ENCODE measurements at places on chromosomes 2 and 18.

DNA sequence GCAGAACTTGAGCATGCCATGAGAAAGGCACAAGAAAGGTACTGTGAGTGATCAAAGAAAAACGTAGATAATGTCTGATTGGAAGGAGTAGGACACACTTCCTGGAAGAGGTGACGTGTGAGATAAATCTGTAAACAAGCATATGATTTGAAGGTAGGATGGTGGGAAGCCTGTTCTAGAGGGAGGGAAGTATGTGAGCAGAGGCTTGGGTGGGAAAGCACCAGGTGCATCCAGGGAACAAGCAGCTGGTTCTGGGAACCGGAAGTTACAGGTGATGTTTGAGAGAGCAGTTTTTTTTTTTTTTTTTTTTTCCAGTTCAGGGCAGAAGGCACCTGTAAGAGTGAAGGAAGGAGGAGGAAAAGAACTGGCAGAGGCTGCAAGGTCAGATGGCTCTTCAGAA, 116.6 kb upstream of the EFEMP1 start:
- DNase-seq, result no peak

DNA sequence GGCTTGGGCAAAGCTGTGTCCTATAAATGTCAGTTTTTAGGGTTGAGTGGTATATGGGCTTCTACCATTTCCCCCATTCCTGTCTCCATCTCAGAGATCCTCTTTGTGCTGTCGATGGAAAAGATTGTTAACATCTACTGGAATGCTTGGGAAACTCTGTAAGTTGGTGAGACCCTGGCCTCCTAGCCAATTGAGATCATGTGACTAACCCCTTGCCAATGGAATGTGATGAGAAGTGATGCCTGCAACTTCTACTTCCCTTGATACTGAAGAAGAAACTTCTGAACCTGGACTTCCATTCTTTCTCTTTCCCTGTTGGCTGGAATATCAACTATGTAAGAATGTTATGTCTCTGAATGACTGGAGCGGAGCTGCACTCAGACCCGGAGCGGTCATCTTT, 14.5 kb downstream of the SLC39A10 start:
- no peak for DNase-seq

GRCh38 chr2:209141142-209141541, 282.7 kb upstream of the MAP2 start:
- no peak for DNase-seq

DNA sequence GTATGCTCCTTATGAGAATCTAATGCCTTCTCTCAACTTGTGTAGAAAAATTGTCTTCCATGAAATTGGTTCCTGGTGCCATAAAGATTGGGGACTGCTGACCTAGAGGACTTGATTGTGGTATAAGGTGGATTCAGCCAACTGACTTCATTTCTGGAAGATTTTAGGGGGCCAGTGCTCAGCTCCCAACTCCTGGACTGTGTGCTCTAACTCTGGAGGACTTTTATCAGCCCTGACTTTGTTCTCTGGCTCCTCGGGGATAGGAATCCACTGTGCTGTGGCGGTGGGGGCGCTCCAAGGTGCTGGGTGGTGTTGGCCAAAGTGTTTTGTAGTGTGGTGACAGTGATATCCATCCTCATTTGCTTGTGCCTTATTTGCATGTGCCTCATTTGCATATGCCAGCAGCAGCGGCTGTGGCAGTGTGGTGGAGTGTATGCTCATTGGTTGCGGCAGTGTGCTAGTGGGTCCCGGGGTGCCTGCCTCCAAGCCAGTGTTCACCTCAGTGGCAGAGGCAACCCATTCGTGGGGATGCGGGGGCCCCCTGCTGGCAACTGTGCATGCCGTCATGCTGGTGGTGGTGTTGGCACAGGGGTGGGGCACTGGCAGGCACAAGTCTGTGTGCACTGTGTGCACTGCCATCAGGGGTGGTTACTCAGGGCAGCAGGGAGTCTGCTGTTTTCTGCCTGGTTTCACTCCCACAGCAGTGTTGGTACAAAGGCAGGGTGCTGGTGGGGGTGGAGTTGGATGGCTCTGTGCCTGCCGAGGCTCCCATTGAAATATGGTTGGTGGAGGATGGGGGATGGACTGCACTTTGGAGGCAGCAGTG, 19.6 kb downstream of the EHBP1 start:
- no peak for DNase-seq

GRCh38 chr2:122100756-122101155, 345.3 kb downstream of the TSN start:
- no peak for DNase-seq

GRCh38 chr18:79717555-79718074, 38.0 kb downstream of the CTDP1 start:
- DNase-seq, result no peak

GRCh38 chr18:53191634-53192033, 851.6 kb downstream of the DCC start:
- DNase-seq, result no peak

DNA sequence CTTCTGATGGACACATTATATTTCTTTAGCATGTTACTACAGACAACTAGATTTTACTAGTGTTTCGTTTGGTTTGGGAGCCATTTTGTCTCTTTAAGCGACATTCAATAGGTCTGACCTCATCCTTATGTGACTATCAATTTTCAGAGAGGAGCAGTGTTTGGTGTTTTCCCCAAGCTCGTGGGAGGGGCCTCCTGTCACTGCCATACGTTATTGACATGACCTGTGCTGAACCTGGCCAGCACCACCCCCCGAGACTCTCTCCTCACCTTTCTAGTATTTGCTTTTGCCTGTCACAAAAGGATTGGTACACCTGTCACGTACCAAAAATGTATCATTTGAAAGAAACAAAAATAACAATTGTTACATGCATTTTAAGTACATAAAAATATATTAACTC, 69.3 kb downstream of the PSMG2 start:
- DNase-seq, result no peak

- DNase-seq, result no peak
Observed at GRCh38 chr2:187408926-187409325, 39.1 kb downstream of the CALCRL start.

GRCh38 chr2:127086990-127087790, 19.8 kb downstream of the BIN1 start:
- DNase-seq, result peak; percentile 90

- no peak for DNase-seq
Observed at GRCh38 chr18:26908906-26909305, 43.4 kb upstream of the AQP4 start.

DNA sequence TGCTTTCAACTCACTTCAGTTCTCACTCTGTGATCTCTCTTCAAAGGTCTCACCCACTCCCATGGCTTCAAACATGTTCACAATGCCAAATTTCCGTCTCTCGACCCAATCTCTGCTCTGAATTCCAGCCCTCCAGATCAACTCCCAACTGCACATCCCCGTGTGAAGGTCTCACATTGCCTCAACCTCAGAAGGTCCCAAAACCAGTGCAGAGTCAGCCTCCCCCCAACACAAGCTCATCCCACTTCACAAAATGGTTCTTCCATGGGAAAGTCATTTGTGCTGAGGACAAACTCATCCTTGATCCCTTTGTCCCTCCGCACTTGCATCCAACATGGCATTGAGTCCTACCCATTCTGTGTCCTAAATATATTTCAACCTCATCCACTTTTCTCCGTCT, 31.0 kb upstream of the GNAL start:
- DNase-seq, result no peak

DNA sequence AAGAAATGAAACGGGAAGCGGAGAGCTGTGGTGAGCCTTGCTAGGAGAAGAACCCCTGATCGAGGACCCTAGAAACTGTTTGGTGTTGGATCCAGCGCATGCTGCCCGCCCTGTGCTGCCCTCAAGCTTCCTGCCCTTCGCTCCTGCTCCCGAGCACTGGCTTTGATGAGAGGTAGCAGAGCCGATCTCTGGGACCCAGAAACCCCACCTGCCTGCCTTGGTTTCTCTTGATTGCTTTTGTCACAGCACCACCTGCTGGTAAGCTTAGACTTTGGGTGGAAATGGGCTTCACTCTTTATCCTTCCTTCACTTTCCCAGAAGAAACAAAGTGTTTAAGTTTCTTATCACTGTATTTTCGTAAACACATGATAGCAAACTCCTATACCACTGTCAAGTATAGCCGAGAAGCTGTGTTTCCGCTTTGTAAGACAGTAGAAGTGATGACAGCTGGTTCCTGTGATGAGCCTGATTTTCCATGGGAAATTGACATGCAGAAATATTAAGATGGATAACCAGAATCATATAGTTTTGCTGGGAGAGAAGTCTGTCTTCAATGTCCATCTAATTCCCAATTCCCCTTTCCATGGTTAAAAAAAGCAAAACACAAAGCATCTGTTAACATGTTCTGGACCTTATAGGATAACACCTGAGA, 267.4 kb downstream of the PHLPP1 start:
- DNase-seq, result peak; percentile 74

GRCh38 chr2:156125018-156125417, 207.5 kb downstream of the NR4A2 start:
- no peak for DNase-seq

DNA sequence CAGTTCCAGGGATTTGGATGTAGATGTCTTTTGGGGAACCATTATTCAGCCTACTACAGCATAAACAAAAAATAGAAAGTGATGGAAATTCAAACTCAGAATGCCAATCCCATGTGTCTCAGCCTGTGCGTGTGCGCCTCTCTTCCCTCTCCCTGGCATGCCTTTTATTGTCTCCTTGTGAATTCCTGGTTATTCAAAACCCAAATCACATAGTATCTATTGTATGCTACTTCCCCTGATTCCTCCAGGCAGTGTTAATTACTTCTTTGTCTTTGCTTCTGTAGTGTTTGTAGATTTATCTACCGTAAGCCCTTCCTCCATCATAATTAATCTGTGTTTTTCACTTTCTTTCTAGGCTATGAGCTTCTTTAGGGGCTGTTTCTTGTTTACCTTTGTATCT, 38.9 kb downstream of the RHBDD1 start:
- no peak for DNase-seq

DNA sequence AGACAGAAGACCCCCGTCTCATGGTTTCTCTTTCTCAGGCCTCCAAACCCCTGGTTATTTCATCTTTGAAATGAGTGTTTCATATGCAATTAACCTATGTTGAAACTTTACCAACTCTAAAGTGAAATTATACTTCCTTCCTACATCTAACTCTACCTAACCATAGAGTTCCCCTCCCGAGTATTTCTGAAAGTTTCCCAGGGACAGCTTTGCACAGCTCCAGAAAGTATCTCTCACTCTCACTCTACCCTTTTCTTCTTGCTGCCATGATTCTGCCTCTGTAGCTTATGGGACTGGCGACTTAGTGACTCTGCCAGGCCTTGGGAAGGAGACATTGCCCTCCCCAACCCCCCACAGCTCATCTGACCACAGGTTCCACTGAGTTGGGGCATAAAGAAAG, 107.9 kb downstream of the B3GNT2 start:
- no peak for DNase-seq
